Upper lobe of left lung (tissue), 6 donors: ENCODE measurements at places on chromosomes 6 and 20. TPM values are rescaled to one million over a fixed set of nuclear protein-coding genes. Genes with fewer than 3 reads are reported as not detected.

DNA sequence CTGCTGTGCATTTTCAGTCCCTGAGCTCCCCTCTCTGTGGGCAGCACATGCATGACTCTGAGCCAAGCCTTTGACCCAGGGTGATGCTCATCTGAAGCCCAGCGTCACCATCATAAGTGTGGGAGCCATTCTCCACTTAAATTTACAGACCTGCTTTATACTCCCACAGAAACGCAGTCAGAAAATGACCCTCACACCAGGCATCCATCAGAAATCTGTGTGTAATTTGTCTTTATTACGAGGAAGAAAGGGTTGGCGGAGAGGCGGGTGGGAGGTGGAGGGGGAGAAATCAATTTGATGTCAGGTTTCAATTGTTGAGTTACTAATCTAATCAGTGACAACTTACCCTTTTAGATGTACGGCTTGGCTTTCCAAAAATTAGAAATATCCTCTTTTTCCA, 353.6 kb downstream of the MAFB start:
- no peak for DNase-seq
- no peaks in the 10 kb centered on the region for H3K4me1 ChIP-seq
- H3K27me3 ChIP-seq, result no peaks in the 10 kb centered on the region
- H3K27ac ChIP-seq, result no peak overlapping the region
- no peak overlapping the region for H3K4me3 ChIP-seq

GRCh38 chr6:4550227-4550597, 226.0 kb upstream of the CDYL start:
- no peaks in the 10 kb centered on the region for H3K36me3 ChIP-seq
- no peaks in the 10 kb centered on the region for H3K27me3 ChIP-seq
- DNase-seq, result peak; percentile 34
- H3K4me3 ChIP-seq, result no peak overlapping the region
- no peak overlapping the region for H3K27ac ChIP-seq
- H3K4me1 ChIP-seq, result no peaks in the 10 kb centered on the region

- H3K27me3 ChIP-seq, result no peaks in the 10 kb centered on the region
- no peaks in the 10 kb centered on the region for H3K36me3 ChIP-seq
- no peak overlapping the region for H3K4me3 ChIP-seq
- H3K4me1 ChIP-seq, result peaks cover 5% of the 10 kb centered on the region
- no peak overlapping the region for H3K27ac ChIP-seq
These were observed 82.7 kb downstream of the SH3BGRL2 start for GRCh38 chr6:79713701-79714322.

DNA sequence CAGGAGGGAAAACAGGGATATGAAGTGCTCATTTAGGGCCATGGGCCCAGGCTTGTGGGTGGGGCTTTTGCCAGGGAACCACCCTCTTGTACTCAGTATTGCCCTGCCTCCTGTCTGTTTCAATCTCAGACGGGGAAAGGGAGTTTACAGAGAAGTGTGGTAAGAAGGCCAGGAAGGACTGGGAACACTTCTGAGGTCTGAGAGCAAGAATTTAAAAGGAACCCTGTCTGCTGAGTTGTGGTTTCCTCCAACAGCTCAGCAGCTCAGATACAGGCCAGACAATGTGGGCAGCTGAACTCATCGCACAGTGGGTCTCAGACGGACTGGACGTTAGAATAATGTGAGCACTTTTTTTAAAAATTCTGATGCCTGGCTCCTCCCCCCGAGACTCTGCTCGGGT, 354.1 kb upstream of the ARID1B start:
- no peak overlapping the region for H3K27ac ChIP-seq
- no peaks in the 10 kb centered on the region for H3K36me3 ChIP-seq
- no peak overlapping the region for H3K4me3 ChIP-seq
- no peaks in the 10 kb centered on the region for H3K27me3 ChIP-seq
- H3K4me1 ChIP-seq, result no peaks in the 10 kb centered on the region

GRCh38 chr20:48054051-48054450, 268.8 kb upstream of the SULF2 start:
- no peak overlapping the region for H3K27ac ChIP-seq
- no peaks in the 10 kb centered on the region for H3K27me3 ChIP-seq
- no peaks in the 10 kb centered on the region for H3K4me1 ChIP-seq
- no peak overlapping the region for H3K4me3 ChIP-seq
- H3K36me3 ChIP-seq, result no peaks in the 10 kb centered on the region
- no peak for DNase-seq

DNA sequence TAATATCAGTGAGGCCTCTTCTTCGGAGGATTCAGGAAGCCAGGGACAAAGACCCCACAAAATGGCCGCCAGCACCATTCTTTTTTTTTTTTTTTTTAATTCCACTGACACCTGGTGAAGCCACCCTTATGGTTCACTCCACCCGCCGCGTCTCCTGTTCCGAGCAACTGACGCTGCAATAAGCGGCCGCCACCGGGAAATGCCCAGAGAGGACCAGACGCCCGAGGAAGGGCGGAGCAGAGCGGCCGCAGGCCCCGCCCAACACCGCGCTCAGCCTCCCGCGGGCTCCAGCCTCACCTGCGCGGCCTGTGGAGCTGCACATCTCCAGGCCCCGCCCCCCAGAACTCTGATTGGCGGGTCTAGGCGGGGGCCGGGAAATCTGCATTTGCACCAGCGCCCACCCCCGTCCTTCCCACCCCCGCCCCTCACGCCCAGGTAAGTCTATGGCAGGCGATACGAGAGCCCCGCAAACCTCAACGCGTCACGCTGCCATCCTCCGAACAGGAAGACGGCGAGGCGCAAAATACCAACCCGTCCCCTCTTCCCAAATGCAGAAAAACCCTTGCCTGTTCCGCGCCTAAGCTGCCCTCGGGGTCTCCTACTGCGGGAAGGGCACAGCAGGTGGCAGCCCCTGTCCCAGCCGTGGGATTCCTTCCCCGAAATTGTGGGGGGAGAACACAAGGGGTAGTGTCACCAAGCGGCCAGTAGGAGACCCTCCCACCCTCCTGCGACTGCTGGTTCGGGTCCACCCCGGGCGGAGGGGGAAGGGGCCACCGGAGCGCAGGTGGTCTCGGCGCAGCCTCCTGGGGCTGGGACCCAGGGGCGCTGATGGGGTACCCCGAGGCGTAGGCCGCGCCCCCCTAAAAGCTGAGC, 960 bp downstream of the ATP9A start:
- peak overlapping the region; percentile 89 for H3K4me3 ChIP-seq
- H3K27ac ChIP-seq, result peak overlapping the region; percentile 46
- no peaks in the 10 kb centered on the region for H3K36me3 ChIP-seq
- H3K27me3 ChIP-seq, result no peaks in the 10 kb centered on the region

DNA sequence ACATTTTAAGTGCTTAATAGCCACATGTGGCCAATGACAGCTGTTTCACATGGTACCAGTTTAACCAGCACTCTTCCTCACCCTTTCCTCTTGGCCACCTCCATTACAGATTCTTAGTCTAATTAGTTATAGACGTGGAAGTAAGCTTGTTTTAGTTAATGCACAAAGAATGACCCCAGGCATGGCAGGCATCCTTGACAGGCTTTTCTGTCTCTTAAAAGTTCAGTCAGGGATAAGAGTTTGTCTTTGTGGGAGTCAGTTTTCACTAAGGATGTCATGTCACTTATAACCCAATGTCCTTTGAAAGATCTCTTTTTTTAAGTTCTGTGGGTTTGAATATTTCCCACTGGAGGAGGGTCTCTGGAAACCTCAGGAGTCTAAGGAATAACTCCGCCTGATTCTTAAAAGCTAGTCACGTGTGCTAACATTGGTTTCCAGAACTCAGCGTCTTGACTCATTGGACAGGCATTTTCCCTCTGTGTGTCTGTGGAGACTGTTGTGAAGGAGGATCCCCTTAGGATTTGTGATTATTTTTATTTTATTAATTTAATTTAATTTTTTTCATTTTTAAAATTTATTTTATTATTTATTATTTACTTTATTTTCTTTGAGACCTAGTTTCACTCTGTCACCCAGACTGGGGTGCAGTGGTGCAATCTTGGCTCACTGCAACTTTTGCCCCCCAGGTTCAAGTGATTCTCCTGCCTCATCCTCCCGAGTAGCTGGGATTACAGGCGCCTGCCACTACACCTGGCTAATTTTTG, 171.4 kb downstream of the ZFAND3 start:
- peaks cover 23% of the 10 kb centered on the region for H3K4me1 ChIP-seq
- DNase-seq, result no peak
- no peak overlapping the region for H3K4me3 ChIP-seq
- H3K36me3 ChIP-seq, result no peaks in the 10 kb centered on the region

GRCh38 chr6:52352239-52353018, 9.5 kb upstream of the PAQR8 start:
- H3K36me3 ChIP-seq, result no peaks in the 10 kb centered on the region
- peak; percentile 77 for DNase-seq

- no peaks in the 10 kb centered on the region for H3K4me1 ChIP-seq
- no peak overlapping the region for H3K4me3 ChIP-seq
These were observed 306.4 kb downstream of the DHX35 start for GRCh38 chr20:39268491-39268951.

DNA sequence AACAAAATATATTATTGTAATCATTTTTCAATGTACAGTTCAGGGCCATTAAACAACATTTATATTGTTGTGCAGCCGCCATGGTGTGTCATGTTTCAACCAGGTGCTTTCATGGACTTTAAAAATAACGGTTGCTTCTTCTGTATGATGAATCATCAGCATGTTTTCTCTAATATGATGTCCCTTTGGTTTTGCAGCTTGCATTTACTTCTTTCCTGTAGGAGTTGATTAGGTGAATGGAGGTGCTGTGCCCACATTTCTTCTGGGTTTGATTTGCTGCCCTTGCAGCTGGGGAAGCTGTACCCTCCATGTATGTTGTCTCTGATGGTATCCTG, 54.9 kb upstream of the TULP4 start:
- H3K4me3 ChIP-seq, result no peak overlapping the region
- no peaks in the 10 kb centered on the region for H3K27me3 ChIP-seq
- peaks cover 9% of the 10 kb centered on the region for H3K4me1 ChIP-seq
- H3K27ac ChIP-seq, result no peak overlapping the region

GRCh38 chr20:63243604-63244247, 8.0 kb downstream of the BIRC7 start:
- DNase-seq, result no peak
- H3K27me3 ChIP-seq, result peaks cover 7% of the 10 kb centered on the region
- H3K36me3 ChIP-seq, result no peaks in the 10 kb centered on the region
- no peak overlapping the region for H3K27ac ChIP-seq
- no peak overlapping the region for H3K4me3 ChIP-seq

- H3K4me3 ChIP-seq, result no peak overlapping the region
- no peaks in the 10 kb centered on the region for H3K27me3 ChIP-seq
- DNase-seq, result no peak
- no peaks in the 10 kb centered on the region for H3K36me3 ChIP-seq
These were observed 170.2 kb downstream of the THBS2 start for GRCh38 chr6:169083508-169083874.

DNA sequence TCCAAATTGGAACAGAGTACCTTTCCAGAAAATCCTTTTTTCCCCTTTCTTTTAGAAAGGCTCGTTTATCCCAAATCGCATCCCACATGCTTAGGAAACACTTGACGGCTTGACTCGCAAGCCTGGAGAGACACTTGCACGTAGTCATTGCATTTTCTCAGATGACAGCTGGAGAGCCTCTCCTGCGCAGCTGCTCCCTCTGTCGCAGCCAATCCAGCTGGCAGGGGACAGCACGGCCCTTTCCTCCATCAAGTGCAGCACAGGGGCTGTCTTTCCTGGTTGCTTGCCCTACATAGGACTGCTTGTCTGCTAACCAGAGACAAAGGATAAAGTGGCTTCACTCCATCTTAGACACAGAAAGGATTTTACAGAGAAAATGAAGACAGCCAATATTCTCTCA, 77.6 kb upstream of the RGS17 start:
- no peaks in the 10 kb centered on the region for H3K36me3 ChIP-seq
- no peaks in the 10 kb centered on the region for H3K4me1 ChIP-seq
- H3K27ac ChIP-seq, result no peak overlapping the region
- no peak for DNase-seq
- H3K27me3 ChIP-seq, result no peaks in the 10 kb centered on the region
- no peak overlapping the region for H3K4me3 ChIP-seq

GRCh38 chr6:36592221-36592655, 1.9 kb upstream of the SRSF3 start:
- no peak overlapping the region for H3K27ac ChIP-seq
- no peaks in the 10 kb centered on the region for H3K27me3 ChIP-seq
- DNase-seq, result no peak
- H3K4me1 ChIP-seq, result peaks cover 13% of the 10 kb centered on the region
- H3K36me3 ChIP-seq, result peaks cover 3% of the 10 kb centered on the region

- no peaks in the 10 kb centered on the region for H3K27me3 ChIP-seq
- H3K4me3 ChIP-seq, result no peak overlapping the region
- H3K36me3 ChIP-seq, result no peaks in the 10 kb centered on the region
- no peak for DNase-seq
These were observed 86.2 kb upstream of the GPR6 start for GRCh38 chr6:109891924-109892323.

- no peaks in the 10 kb centered on the region for H3K27me3 ChIP-seq
- H3K4me3 ChIP-seq, result no peak overlapping the region
- no peak overlapping the region for H3K27ac ChIP-seq
- no peaks in the 10 kb centered on the region for H3K36me3 ChIP-seq
- no peak for DNase-seq
- peaks cover 10% of the 10 kb centered on the region for H3K4me1 ChIP-seq
These were observed 6.0 kb downstream of the HSF2 start for GRCh38 chr6:122405417-122405816.

DNA sequence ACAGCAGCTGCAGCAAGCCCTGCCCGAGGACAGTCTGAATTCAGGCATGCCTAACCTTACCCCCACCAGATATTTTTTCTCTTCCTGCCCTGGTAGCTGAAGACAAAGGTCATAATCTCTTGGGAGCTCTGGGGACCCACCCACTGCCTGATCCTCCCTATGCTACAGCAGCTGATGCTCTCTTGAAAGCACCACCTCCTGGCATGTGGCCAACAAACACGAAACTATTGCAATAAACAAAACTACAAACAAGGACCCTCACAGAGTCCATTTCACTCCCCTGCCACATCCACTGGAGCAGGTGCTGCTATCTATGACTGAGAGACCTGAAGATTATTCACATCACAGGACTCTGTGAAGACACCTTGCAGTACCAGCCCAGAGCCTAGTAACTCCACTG, 238.5 kb upstream of the HS3ST5 start:
- no peaks in the 10 kb centered on the region for H3K36me3 ChIP-seq
- no peaks in the 10 kb centered on the region for H3K4me1 ChIP-seq
- H3K4me3 ChIP-seq, result no peak overlapping the region
- H3K27ac ChIP-seq, result no peak overlapping the region
- no peak for DNase-seq

GRCh38 chr20:31678389-31679356, 41.0 kb downstream of the COX4I2 start:
- H3K27ac ChIP-seq, result peak overlapping the region; percentile 90
- H3K4me1 ChIP-seq, result peaks cover 92% of the 10 kb centered on the region
- no peak for DNase-seq
- H3K27me3 ChIP-seq, result no peaks in the 10 kb centered on the region

The COX4I2 gene
- 10.6 TPM for total RNA-seq

The HLA-DRB1 gene
- 384 TPM for total RNA-seq

The MLN gene
- not detected for total RNA-seq

The NKAIN4 gene
- 0.17 TPM for total RNA-seq

The ZNF334 gene
- 3.0 TPM for total RNA-seq

The CD24 gene
- total RNA-seq, result 24.2 TPM
